Stimulated activated CD4-positive, alpha-beta T cell treated with anti-CD3 and anti-CD28 coated beads, Interleukin-12 subunit alpha, Interleukin-12 subunit beta, amount 100 ng/mL, for 4 hours (primary cell): ENCODE measurements at places on chromosomes 12 and 14.

DNA sequence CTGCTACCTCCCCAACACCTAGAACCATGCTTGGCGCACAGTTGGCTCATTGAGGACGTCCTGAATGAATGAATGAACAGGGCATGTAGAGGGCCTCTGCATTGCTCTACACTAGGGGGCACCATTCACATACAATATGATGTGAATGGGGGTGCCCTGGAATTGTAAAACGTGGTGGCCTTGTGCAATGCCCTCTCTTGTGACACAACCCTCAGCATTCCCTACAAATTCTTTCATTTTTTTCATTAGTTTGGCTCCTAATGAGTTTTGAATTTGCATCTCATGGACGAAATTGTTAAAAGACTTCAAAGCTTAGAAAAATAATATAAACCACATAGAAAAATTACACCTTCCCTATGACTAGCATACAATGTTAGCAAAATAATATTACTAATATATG, 2.3 kb upstream of the DIO2 start:
- DNase-seq = no peak

GRCh38 chr14:22003461-22003860, 329.8 kb upstream of the OR4E1 start:
- no peak for DNase-seq

GRCh38 chr12:21265932-21266331, 68.8 kb downstream of the SLCO1A2 start:
- no peak for DNase-seq

DNA sequence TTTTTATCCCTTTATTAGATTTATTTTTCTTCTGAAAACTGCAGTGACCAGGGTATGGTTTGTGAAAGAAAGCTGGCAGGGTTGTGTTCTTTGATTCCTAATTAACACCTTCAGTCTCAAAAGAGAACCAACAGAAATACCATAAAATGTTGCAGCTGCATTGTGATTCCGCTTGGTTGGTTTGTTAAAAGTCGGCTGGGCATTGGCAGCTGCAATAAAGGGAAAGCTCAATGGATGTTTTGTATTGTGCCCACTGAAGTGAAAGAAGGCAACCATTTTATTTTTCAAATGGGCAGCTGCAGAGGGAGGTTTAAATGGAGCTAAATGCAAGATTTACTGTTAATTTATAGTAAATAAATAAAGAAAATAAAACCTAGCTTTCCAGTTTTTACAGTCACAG, 16.7 kb downstream of the LGR5 start:
- DNase-seq = no peak

GRCh38 chr14:73887694-73888459, 1.2 kb downstream of the ZNF410 start:
- DNase-seq = no peak

DNA sequence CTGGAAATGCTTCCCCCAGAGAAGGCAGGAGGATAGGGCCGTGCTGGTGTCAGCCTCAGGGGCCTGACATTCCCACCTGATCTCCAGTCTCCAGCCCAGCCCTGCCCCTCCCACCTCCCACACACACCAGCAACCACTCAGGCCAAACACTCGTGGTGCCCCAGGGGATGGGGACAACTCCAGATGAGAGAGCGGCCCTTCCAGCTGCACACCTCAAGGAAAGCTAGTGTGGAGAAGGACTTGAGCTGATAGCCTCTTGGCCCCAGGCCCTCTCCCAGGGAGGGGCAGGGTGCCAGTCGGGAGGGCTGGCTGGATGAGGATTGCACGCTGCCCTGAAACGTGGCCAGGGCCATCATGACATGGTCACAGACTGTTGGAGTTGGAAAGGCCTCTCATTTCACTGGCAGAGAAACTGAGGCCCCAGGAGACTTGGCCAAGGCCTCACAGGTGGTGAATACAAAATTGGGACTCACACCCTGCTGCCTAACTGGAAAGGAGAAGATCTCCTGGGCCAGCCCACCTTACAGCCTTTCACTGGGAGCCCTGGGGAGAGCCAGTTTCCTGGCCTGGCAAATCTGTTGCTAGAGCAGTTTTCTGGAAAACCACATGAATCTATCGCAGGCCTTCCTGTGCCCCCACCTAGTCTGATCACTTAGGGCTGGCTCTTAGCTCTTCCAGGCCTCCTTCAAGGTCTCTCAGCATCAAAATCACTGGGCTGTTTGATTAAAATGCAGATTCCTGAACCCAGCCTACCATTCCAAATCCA, 52.1 kb downstream of the IRF2BPL start:
- no peak for DNase-seq

- DNase-seq = no peak
Observed at GRCh38 chr12:68001486-68002466, 12.5 kb downstream of the IFNG-AS1 start.

DNA sequence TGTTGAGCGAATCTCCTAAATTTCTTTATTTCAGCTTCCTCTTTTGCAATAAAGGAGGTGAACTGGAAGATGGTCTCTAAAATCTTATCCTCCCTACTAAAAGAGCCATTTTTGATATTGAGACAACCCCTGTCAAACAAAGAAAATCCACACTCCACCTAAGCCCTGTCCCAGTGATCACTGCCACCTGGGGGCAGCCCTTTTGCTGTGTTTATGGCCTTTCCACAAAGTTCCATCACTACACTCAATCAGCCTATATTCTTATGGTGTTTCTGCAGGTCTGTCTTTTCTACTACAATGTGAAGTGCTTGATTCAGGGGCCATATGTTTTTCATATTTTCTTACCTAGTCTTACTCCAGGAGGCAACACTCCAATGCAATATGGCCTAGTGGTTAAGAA, 163.7 kb downstream of the BMP4 start:
- no peak for DNase-seq

GRCh38 chr12:3632754-3633153, 120.2 kb downstream of the CRACR2A start:
- no peak for DNase-seq

DNA sequence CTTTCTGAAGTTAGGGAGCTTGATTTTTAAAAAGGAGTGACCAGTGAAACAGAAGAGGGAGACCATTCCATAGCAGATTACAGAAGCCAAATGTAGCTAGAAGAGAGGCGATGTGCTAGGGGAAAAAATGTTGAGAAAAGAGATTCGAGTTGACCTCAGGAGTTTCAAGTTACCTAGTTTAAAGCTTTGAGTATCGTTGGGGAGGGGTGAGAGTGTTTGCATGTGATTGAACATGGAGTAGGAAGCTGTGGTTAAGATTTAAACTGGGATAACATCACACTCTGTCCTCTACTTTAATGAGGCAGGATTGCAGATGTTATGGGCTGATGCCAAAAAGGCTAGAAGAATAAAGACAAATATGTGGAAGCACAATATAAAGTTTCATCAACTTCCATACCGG, 3.7 kb downstream of the LETMD1 start:
- no peak for DNase-seq

- no peak for DNase-seq
Observed at GRCh38 chr14:103185051-103186029, 62.1 kb downstream of the TNFAIP2 start.

- DNase-seq = no peak
Observed at GRCh38 chr12:21941506-21942376, 515 bp upstream of the ABCC9 start.

DNA sequence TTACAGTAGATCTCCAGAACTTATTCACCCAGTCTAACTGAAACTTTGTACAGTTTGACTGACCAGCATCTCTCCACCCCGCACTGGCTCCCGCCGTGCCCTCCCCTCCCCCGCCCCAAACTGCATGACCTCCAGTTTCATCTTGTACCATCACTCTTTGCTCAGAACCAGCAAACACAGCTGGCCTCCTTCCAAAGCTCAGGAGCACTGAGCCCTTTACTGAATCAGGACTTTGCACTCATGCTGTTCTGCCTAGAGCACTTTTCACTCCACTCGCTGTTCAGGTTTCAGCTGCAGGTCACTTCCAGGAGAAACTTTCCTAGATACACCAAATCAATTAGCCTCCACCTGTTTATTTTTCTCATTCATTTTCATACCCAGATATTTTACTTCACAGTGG, 455.3 kb upstream of the PDE3A start:
- DNase-seq = no peak

DNA sequence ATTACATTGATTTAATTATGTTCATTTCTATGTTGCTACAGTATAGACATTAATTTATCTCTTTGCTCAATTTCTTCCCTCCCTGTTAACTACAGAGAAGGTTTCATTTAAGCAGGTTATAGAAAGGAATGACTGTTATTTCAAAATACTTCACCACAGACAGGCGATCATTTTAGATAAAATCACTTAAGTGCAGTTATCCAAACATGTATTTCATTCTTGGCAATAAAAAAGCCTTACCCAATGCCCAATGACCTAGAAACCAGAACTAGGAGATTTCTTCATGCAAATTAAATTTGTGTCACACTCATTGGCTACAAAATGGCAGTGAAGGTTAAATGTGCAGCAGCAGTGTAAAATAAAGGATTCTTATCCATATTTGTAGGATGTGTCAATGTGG, 266.4 kb downstream of the KCNH5 start:
- DNase-seq = no peak

DNA sequence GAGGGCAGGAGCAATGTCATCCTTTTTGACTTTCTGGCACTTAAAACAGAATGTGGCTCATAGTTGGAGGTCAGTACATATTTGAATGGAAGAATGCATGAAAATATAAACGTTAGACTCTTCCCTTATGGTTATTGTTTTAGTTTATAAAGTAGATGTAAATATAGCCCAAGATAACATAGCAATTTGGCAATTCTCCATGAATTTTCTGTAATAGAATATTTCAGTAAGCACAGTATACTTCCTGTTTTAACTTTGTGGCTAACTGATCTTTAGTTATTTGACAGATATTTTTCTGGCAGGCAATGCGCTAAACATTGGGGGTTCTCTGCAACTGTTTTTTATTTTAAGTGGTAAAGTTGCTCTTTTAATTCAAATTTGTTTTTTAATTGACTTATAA, 763.0 kb downstream of the NRXN3 start:
- DNase-seq = no peak

DNA sequence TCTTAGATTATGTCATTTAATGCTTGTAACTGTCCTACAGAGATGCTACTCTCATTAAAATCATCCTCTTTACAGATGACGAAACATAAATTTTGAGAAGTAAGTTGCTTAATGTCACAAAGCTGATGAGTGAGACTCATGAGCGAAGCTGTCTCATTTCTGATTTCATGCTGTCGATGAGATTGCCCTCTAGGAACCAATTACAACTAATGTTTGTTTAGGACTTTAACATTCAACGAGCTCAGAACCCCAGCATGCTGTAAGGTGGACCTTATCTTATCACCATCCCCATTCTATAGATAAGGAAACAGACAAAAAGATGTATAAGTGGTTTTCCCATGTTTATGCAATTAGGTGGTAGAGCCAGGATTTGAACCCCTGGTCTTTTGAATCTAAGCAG, 23.1 kb downstream of the BHLHE41 start:
- no peak for DNase-seq

DNA sequence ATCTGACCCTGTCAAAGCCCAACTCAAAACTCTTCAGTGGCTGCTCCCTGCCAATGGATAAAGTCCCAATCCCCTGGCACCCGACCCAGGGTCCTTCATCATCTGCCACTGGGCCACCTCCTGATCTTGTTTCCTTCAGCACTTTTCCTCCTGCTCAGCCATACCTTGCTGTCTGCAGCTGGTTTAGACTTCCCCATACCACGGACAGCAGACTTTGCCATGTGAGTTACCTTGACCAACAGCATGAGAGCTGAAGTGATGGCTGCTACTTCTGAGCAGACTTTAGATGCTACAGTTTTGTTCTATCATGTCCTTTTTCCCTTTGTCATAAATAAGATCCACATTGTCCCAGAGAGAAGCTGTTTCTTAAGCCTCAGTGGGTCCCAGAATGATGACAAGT, 33.3 kb upstream of the STON2 start:
- DNase-seq = no peak

GRCh38 chr12:131828671-131829355, 620 bp downstream of the MMP17 start:
- DNase-seq = no peak

- DNase-seq = no peak
Observed at GRCh38 chr12:120677765-120678473, 9.0 kb upstream of the MLEC start.

DNA sequence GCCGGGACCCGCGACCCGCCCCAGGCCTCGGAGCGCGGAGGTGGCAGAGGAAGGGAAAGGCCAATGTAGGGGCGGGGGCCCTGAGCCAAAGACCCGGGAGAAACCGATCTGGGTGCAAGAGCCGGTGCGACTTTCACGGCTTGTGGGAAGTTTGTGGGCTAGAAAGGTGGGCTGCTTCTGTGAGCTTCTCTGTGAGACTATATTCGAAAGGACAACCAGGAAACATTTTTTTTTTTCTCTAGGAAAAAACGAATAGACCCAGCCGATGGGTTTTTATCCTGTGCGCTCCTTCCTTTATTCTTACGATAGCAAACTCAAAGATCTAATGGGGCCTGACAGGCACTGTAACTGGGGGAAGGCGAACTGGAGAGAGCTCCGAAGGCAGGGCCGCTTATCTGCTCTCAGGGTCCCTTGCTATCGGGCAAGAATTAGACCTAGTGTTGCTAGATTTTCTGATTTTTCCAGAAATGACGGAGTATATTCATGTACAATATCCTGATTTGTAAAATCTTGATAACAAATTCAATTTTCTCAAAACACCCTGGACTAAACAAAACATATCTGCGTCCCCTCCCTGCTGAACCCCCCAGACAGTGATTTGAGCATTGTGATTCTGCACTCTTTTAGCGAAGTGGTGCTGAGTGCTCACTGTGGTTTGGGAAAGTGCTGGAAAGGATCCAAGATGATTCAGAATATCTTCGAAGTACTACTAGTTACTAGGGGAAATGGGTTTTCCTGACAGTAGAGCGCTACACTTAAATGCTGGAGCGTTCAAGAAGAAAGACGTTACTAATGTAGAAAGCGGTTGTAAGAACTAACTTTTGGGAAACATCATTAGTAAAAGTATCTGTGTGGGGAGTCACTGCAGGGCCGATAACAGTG, 563 bp upstream of the STXBP6 start:
- DNase-seq = no peak

DNA sequence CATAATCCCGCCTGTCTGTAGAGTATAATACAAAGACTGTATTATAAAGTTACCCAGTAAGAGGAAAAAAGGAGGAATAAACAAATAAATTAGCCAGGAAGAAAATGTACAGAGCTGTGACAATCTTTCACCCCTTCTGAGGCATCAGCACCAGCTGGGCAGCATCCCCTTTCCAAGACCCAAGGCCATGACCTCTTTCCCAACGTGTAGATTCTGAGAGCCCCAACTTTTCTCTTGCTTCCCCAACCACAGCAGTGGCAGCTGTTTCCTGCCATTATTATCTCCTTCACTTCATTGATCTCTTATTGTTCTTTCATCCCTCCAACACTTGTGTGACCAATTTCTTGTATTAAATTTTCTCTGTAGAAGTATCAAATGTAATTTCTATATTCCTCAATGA, 101.6 kb downstream of the BBS10 start:
- no peak for DNase-seq

- DNase-seq = no peak
Observed at GRCh38 chr14:85471744-85472143, 58.2 kb upstream of the FLRT2 start.

GRCh38 chr12:71626098-71626497, 37.5 kb downstream of the ZFC3H1 start:
- DNase-seq = no peak

DNA sequence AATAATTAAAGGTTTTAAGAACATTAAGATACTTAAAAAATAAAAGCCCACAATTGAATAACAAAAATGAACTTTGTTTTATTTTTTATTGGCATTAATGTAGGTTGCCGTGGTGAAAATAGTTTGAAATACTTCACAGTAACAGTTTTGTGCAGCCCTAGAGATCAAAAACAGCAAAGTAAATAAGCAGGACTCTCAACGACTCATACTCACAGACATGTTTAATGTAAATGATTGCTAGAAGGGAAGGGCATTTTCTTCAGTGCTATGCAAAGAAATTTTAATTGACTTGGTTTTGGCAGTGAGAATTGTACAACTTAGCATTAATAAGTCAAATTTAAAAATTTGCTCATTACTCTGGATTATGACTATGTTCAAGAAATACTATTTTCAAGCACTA, 16.0 kb downstream of the TRMT5 start:
- DNase-seq = no peak
